Suprapubic skin (tissue), 4 donors: ENCODE measurements at places on chromosomes 3 and 15.
A peak's percentile ranks its signal among the peaks of the same experiment; 100 is the strongest.

GRCh38 chr3:109430911-109431563, 93.7 kb upstream of the DPPA4 start:
- no peak overlapping the region for H3K27ac ChIP-seq
- no peak for DNase-seq
- H3K4me3 ChIP-seq: no peak overlapping the region
- no peaks in the 10 kb centered on the region for H3K4me1 ChIP-seq
- H3K36me3 ChIP-seq: no peaks in the 10 kb centered on the region
- H3K27me3 ChIP-seq: no peaks in the 10 kb centered on the region

- no peaks in the 10 kb centered on the region for H3K4me1 ChIP-seq
- H3K27me3 ChIP-seq: no peaks in the 10 kb centered on the region
- H3K36me3 ChIP-seq: no peaks in the 10 kb centered on the region
- H3K4me3 ChIP-seq: no peak overlapping the region
Measured at GRCh38 chr15:78243491-78243941, 9.2 kb upstream of the ACSBG1 start.

DNA sequence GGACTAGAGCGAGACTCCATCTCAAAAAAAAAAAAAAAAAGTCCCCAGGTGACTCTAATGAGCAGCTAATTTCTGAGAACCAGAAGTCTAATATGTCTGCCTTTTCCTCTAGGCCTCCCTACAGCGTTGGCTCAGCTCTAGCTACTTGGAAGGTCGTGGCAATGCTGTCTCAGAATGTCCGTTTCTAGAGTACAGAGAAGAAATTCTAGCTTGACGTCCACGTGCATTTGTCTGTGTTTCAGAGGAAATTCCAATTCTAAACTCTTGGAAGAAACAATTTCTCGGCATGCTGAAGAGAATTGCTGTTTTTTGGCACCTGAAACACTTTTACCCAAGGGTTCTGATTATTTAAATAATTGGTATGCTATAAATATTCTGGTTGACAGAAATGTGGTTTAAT, 78.8 kb downstream of the SOX2 start:
- no peak overlapping the region for H3K27ac ChIP-seq
- H3K4me3 ChIP-seq: no peak overlapping the region
- no peaks in the 10 kb centered on the region for H3K36me3 ChIP-seq
- H3K27me3 ChIP-seq: no peaks in the 10 kb centered on the region
- H3K4me1 ChIP-seq: peaks cover 7% of the 10 kb centered on the region

- peaks cover 40% of the 10 kb centered on the region for H3K4me1 ChIP-seq
- no peak overlapping the region for H3K27ac ChIP-seq
- no peak overlapping the region for H3K4me3 ChIP-seq
- H3K27me3 ChIP-seq: no peaks in the 10 kb centered on the region
- H3K36me3 ChIP-seq: no peaks in the 10 kb centered on the region
Measured at GRCh38 chr3:112781599-112781998, 65.1 kb downstream of the CD200R1L start.

DNA sequence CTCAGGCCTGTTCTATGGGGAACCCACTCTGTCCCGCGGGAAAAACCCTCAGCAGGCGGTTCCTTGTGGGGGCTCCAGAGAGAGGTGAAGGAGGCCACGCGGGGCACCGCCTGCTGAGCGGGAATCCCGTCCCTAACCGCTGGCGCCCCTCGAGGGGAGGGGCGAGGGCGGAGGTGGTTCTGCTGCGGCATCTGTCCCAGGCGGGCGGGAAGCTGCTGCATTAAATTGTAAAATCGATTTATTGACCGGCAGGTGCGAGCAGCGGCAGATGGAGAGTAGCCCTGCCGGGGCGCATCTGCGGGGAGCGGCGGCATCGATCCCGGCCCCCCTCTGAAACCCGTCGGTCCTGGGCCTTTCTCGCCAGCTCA, 3.7 kb upstream of the DLL4 start:
- H3K27me3 ChIP-seq: peaks cover 62% of the 10 kb centered on the region
- H3K27ac ChIP-seq: no peak overlapping the region
- H3K4me1 ChIP-seq: peaks cover 51% of the 10 kb centered on the region
- no peaks in the 10 kb centered on the region for H3K36me3 ChIP-seq
- no peak for DNase-seq
- peak overlapping the region; percentile 38 for H3K4me3 ChIP-seq

DNA sequence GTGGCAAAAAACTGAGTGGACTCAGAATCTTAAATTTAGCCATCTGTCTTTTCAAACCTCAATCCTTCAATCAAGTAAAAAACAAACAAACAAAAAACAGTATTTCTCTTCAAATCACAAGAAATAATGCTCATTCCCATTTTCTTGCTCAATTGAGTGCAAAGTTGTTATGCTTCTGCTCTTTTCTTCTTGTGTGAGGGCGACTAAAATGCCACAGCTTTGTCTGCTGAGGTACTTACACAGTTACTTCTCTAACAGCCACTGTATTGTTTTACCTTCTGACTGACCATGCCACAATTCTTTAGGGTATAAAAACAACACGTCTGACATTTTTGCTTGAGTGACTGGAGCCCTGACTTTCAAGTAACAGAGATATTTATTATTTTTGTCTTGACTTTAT, 617.4 kb downstream of the NAALADL2 start:
- no peaks in the 10 kb centered on the region for H3K36me3 ChIP-seq
- no peak overlapping the region for H3K27ac ChIP-seq
- H3K27me3 ChIP-seq: no peaks in the 10 kb centered on the region
- H3K4me3 ChIP-seq: no peak overlapping the region
- no peak for DNase-seq
- no peaks in the 10 kb centered on the region for H3K4me1 ChIP-seq

GRCh38 chr15:52006702-52007340, 12.2 kb upstream of the MAPK6 start:
- no peak for DNase-seq
- no peaks in the 10 kb centered on the region for H3K27me3 ChIP-seq
- H3K4me3 ChIP-seq: no peak overlapping the region
- H3K36me3 ChIP-seq: no peaks in the 10 kb centered on the region
- no peak overlapping the region for H3K27ac ChIP-seq

GRCh38 chr3:134274571-134274970, 23.9 kb upstream of the RYK start:
- H3K36me3 ChIP-seq: no peaks in the 10 kb centered on the region
- no peak overlapping the region for H3K4me3 ChIP-seq
- DNase-seq: no peak
- H3K4me1 ChIP-seq: peaks cover 6% of the 10 kb centered on the region
- no peaks in the 10 kb centered on the region for H3K27me3 ChIP-seq

GRCh38 chr3:10883478-10884234, 67.6 kb downstream of the SLC6A11 start:
- no peak for DNase-seq
- H3K4me1 ChIP-seq: no peaks in the 10 kb centered on the region
- no peak overlapping the region for H3K4me3 ChIP-seq

GRCh38 chr15:91589360-91589759, 264.1 kb upstream of the SLCO3A1 start:
- no peaks in the 10 kb centered on the region for H3K36me3 ChIP-seq
- no peaks in the 10 kb centered on the region for H3K27me3 ChIP-seq
- no peak overlapping the region for H3K27ac ChIP-seq
- no peak overlapping the region for H3K4me3 ChIP-seq
- DNase-seq: no peak
- H3K4me1 ChIP-seq: no peaks in the 10 kb centered on the region

DNA sequence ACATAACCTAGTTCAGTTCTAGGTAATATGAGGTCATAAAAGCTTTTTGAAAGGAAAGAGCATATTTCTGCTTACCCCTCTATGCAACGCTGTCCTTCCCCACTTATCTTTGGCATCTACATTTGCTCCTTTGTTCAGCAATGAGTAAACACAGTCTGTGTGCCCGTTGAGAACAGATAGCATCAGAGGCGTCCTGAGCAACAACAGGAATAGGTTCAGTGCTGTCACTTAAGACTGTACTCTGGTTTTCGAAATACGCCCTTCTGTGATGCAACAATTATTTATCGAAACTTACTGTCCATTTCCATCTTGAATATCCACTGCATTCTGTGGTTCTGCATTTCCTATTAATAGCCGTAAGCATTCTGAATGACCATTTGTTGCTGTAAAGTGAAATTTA, 84.4 kb downstream of the BTD start:
- no peak overlapping the region for H3K4me3 ChIP-seq
- peaks cover 19% of the 10 kb centered on the region for H3K4me1 ChIP-seq
- H3K27me3 ChIP-seq: no peaks in the 10 kb centered on the region
- no peak for DNase-seq

- no peak overlapping the region for H3K27ac ChIP-seq
- H3K36me3 ChIP-seq: no peaks in the 10 kb centered on the region
- peaks cover 20% of the 10 kb centered on the region for H3K4me1 ChIP-seq
- no peak for DNase-seq
- no peak overlapping the region for H3K4me3 ChIP-seq
Measured at GRCh38 chr15:68335251-68335650, 57.7 kb downstream of the FEM1B start.

GRCh38 chr15:36844534-36844998, 255.8 kb downstream of the MEIS2 start:
- H3K27ac ChIP-seq: no peak overlapping the region
- no peak for DNase-seq
- no peaks in the 10 kb centered on the region for H3K4me1 ChIP-seq
- peaks cover 7% of the 10 kb centered on the region for H3K27me3 ChIP-seq

GRCh38 chr3:42497009-42497731, 5.3 kb upstream of the VIPR1 start:
- H3K36me3 ChIP-seq: no peaks in the 10 kb centered on the region
- DNase-seq: peak; percentile 32
- H3K4me1 ChIP-seq: peaks cover 14% of the 10 kb centered on the region
- H3K4me3 ChIP-seq: no peak overlapping the region
- no peak overlapping the region for H3K27ac ChIP-seq

GRCh38 chr3:42546691-42547213, 35.0 kb downstream of the SEC22C start:
- peaks cover 21% of the 10 kb centered on the region for H3K4me1 ChIP-seq

DNA sequence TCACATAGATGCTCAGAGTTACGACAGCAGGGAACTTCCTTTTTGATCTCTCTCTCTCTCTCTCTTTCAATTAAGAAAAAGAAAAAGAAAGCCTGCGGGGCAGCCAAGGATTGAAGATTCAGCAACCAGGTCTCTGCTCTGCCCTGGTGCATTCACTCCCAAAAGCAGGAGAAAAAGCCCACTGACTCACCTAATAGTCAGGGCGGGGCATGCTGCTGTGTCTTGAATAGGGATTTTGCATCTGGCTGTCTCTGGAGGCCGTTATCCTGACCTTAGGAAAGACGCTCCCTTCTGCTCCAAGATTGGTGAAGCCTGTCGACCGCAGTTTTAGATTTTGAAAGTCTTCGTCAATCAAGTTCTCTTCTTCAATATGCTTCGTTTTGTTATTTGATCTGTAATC, 20.8 kb upstream of the ITGB5 start:
- H3K27ac ChIP-seq: no peak overlapping the region
- H3K36me3 ChIP-seq: no peaks in the 10 kb centered on the region
- H3K27me3 ChIP-seq: no peaks in the 10 kb centered on the region
- no peak overlapping the region for H3K4me3 ChIP-seq
